ENCODE measurements at places on chromosomes 1 and 21. TPM values are rescaled to one million over a fixed set of nuclear protein-coding genes. Genes with fewer than 3 reads are reported as not detected.

ZRANB2 gene
- 70.3 TPM for polyA plus RNA-seq

DNA sequence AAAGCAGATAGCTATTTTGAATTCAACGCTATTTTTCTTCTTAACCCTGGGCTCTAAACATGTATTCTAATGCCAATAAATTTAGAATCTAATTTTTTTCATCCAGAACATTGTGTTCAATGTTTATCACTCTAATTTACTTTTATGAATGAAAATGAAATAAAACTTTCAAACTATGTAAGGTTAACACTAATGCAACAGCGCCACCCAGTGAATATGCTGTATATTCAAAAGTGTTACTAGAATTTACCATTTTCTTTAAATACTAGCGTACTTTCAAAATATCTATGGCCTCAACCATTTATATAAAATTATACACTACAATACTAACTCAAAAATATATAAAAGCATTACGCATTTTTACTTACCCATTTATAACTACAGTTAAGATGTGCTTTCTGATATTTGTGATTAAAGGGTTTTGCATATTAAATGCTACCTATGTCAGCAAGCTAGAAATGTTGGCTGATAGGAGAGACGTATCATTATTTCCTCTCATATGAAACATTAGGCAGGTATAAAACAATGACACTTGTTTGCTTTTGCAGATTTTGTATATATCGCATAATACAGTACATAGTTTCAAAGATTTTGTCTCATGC lies 5.9 kb upstream of the NUF2 start:
- DNase-seq, result peak; percentile 74

DNA sequence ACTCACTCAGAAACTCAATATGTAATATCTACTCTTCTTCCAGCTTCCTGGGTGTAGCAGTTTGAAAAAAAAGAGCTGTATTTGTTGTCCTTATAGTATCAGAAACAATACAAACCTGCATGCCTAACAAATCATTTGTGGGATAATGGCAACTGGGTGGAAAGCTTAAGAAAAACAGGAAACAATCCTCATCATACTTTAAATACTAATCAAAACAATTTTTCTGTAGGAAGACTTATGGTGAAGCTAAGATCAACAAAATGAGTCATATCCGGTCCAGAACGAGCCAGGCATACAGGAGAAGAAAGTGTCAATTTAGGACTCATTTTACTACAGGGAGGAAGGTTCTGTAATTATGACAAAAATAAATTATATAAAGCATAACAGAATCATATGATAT lies 181.8 kb upstream of the ADGRL4 start:
- DNase-seq, result peak; percentile 57

DNA sequence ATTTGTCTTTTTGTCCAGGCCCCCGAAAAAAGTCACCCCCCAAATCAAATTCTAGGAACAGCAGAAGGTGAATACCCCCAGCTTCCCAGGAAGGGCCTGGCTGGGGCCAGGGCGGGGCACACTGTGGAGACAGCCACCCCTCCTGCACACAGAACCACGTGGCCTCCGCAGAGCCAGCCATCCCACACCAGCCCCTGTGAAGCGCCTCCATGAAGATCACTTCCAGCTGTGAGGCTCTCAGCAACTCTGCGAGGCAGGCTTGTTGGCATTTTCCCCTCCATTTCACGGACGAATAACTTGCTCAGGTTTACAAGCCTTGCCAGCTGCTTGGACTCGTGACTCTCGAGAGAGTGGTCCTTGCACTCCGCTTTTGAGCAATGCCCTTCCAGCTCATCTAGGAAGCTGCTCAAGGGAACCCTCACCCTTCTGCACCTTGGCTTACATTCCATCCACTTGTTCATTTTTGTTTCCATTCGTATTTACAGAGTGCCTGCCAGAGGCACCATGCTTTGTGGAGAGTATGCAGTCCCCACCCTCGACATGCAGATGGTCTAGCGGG lies 48.2 kb downstream of the SYT6 start:
- no peak for DNase-seq

Data from fibroblast of lung (primary cell).